ENCODE measurements at places on chromosomes 16 and 17. TPM values are rescaled to one million over a fixed set of nuclear protein-coding genes. Genes with fewer than 3 reads are reported as not detected.

DNA sequence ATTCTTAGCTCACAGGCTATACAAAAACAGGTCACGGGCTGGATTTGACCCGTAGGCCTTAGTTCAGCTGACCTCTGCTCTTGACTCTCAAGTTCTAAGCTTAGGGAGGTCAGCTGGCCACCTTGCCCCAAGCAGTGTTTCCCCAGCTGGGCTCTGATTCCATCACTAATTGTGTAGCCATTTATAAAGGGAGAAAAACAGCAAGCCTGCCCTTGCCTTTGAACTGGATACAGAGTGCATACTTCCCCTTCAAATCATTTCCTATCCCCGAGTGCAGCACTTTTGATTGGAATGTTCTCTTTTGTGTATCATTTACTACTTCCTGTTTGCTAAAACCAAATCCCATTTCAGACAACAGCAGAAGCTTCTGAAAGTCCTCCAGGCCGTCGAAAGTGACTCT is 153.6 kb downstream of the KATNIP start:
- DNase-seq = peak; percentile 25

DNA sequence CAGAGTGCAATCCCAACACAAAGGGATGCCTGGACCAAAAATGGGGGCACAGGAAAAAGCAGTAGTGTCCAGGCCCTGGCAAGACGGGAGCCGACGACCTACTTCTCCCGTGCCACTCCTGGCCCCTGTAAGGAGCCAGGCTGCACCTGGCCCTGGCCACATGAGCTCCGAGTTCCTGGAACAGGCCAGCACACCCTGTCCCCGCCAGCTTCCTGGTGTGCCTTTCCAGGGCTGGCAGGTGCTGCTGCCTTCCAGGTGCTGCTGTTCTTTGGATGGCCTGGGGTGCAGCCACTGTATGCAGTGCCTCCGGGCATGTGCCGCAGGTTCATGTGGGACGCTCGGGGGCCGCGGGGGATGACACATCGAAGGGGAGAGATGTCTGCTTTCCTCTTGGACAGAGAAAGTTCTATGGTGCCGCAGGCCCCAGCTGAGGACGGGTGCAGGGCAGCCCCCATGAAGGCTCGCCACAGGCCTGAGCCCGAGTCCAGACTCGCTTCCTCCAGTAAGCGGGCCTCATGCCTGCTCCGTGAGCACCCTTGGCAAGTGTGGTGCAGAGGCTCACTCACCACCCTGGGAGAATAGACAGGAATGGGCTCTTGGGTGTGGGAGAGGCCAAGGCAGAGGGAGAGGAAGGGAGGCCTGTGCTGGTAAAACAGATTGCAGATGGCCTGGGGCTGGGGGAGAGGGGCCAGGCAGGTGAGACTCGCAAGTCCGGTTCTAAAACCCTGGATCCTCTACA is 54.7 kb upstream of the FASN start:
- no peak for DNase-seq

DNA sequence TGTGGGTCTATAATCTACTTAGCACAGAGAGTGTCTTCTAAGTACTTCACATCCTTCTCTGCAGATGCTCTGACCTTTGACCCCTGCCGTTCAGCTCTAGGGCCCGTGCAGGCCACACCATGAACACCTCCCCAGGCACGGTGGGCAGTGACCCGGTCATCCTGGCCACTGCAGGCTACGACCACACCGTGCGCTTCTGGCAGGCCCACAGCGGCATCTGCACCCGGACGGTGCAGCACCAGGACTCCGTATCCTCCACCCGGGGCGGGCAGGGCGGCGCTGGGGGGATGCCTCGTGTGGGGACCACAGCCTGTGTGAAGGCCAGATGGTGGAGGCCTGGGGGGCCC is 686 bp downstream of the MLST8 start:
- DNase-seq = no peak

DNA sequence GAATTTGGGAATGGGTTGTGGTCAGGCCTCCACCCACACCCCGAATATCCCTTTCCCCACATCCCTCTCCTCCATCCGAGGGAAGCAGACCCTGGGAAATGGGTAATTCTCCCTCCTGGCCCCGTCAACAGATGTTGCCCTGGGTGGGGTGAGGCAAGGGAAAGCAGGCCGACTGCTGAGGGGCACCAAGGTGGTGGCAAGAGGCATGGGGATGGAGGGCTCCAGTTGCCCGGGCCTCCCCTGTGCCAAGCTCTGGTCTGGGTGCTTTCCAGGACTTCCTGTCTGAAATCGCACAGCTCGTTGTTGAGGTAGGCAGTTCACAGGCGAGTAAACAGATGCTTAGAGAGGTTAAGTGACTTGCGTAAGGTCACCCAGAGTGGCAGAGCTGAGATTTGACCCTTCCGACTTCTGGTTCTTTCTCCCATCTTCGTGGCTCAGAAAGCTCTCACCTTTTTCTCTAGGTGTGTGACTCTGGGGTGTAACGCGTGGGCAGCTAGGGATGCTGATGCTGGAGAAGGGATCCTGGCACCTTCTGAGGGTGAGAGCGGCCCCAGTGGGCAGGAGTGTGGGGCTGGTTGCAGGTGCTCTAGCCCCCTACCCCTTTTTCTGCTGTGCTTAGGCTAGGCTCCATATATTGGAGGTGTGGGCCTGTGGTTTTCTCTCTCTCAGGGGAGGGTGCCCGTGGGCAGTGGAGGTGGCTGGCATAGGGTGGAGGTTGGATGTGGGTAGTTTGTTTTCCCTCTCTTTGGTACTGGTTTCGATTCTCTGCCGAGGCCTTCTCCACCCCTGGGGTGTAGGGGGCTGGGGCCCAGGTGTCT is 17.2 kb downstream of the RARA start:
- DNase-seq = no peak

The C17orf78 gene
- polyA plus RNA-seq = not detected

- DNase-seq = peak; percentile 91
Measured at GRCh38 chr17:43393944-43394482, 4.8 kb upstream of the ARL4D start.

DNA sequence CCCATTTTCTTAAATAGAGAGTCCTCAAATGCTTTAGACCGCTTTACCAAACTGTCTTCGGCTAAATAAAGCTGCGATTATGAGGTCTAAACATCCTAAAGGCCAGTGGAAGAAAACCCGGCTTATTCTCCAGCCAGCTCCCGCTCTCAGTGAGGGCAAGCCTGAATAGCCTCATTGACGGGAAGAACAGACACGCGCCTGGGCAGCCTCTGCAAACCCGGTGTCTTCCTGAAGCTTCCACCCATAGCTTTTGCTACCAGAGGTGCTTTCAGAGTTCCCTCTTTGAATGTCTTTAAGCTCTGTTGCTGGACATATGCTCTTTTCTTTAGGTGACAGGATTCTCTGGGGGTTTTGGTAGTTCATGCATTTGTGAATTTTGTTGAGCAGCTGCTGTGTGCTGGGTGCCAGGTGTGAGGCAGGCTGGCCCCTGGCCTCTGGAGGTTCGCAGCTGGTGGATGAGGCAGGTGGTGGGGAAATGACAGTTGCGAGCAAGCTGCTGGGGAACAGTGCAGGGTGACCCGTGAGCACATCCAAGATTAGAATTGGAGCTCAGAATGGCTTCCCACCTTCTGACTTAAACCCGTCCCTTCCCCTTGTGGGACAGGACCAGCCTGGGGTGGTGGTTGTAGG is 44.7 kb downstream of the CRISPLD2 start:
- no peak for DNase-seq

The ZG16 gene
- polyA plus RNA-seq = not detected

DNA sequence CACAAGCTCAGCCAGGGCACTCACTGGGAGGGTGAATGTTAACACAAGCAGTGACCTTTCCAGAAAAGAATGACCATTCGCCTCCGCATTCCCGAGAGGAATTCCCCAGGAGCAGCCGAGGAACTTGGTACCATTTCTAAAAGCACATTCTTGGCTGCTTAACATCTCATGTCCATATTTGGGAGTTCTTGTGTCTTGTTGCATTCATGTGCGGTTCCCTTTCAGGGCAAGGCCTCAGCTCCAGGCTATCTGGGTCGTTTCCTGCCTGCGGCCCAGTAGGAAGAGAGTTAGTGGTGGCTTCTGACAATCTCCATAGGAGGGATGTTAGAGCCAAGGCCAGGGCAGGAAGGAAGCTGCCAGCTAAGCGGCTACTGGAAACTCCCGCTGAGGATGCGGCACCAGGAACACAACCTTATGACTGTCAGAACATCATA is 27.8 kb upstream of the MEAK7 start:
- peak; percentile 99 for DNase-seq

- peak; percentile 54 for DNase-seq
Measured at GRCh38 chr16:81696961-81697615, 82.0 kb upstream of the PLCG2 start.

Data from fibroblast of lung (primary cell).